ENCODE measurements at places on chromosomes 6 and 20. TPM values are rescaled to one million over a fixed set of nuclear protein-coding genes. Genes with fewer than 3 reads are reported as not detected.
A peak's percentile ranks its signal among the peaks of the same experiment; 100 is the strongest.

- no peaks in the 10 kb centered on the region for H3K4me1 ChIP-seq
- no peak overlapping the region for H3K4me3 ChIP-seq
- H3K27me3 ChIP-seq, result no peaks in the 10 kb centered on the region
- no peak for DNase-seq
- no peak overlapping the region for H3K27ac ChIP-seq
These were observed 60.8 kb downstream of the SLC35D3 start for GRCh38 chr6:136982928-136983327.

GRCh38 chr6:144197919-144198318 lies 47.6 kb downstream of the STX11 start:
- no peaks in the 10 kb centered on the region for H3K27me3 ChIP-seq
- no peak overlapping the region for H3K27ac ChIP-seq
- no peak overlapping the region for H3K4me3 ChIP-seq
- DNase-seq, result no peak
- H3K36me3 ChIP-seq, result no peaks in the 10 kb centered on the region

- no peak for DNase-seq
- no peaks in the 10 kb centered on the region for H3K36me3 ChIP-seq
- H3K4me3 ChIP-seq, result no peak overlapping the region
- no peak overlapping the region for H3K27ac ChIP-seq
- peaks cover 15% of the 10 kb centered on the region for H3K4me1 ChIP-seq
- H3K27me3 ChIP-seq, result no peaks in the 10 kb centered on the region
These were observed 72.7 kb downstream of the PRDM1 start for GRCh38 chr6:106158816-106159215.

GRCh38 chr6:87922947-87923330 lies 124.7 kb upstream of the SPACA1 start:
- no peak for DNase-seq
- no peaks in the 10 kb centered on the region for H3K27me3 ChIP-seq
- peak overlapping the region; percentile 30 for H3K27ac ChIP-seq
- H3K4me1 ChIP-seq, result peaks cover 6% of the 10 kb centered on the region

GRCh38 chr6:11427091-11427722 lies 110.3 kb upstream of the TMEM170B start:
- H3K27ac ChIP-seq, result no peak overlapping the region
- peaks cover 54% of the 10 kb centered on the region for H3K4me1 ChIP-seq
- H3K27me3 ChIP-seq, result no peaks in the 10 kb centered on the region

GRCh38 chr20:48901326-48901725 lies 20.2 kb upstream of the ARFGEF2 start:
- no peaks in the 10 kb centered on the region for H3K27me3 ChIP-seq
- H3K27ac ChIP-seq, result no peak overlapping the region

- H3K27ac ChIP-seq, result peak overlapping the region; percentile 79
- no peaks in the 10 kb centered on the region for H3K27me3 ChIP-seq
- H3K4me3 ChIP-seq, result no peak overlapping the region
- DNase-seq, result no peak
These were observed 52.4 kb upstream of the LYRM2 start for GRCh38 chr6:89690944-89691324.

DNA sequence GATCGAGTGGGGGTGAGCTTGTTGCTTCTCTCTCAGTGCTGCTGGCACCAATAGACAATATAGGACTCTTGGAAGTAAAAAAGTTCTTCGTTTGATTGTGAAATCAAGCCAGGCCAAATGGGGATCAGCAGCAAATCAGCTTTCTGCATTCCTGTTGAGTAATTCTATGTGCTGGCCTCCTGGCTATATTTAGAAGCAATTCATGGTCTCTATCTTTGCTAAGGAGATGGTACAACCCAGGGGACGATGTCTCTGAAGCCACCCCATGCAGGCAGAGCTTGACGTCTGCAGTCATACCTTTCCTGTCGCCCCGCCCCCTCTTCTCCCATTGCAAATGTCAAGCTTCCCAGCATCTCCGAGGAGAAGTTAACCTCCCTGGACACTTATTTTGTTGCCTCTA lies 199.1 kb downstream of the SCP2D1 start:
- H3K27ac ChIP-seq, result no peak overlapping the region
- DNase-seq, result no peak
- H3K27me3 ChIP-seq, result no peaks in the 10 kb centered on the region
- H3K36me3 ChIP-seq, result no peaks in the 10 kb centered on the region
- no peak overlapping the region for H3K4me3 ChIP-seq
- no peaks in the 10 kb centered on the region for H3K4me1 ChIP-seq

The REM1 gene
- total RNA-seq, result 4.4 TPM

The COL21A1 gene
- 16.9 TPM for total RNA-seq

The HLA-DRB5 gene
- 56.1 TPM for total RNA-seq

The AVP gene
- total RNA-seq, result not detected

Measured in tibial nerve (tissue), 4 donors.